GM04503 (cell line): ENCODE measurements at places on chromosomes 7 and 10.

DNA sequence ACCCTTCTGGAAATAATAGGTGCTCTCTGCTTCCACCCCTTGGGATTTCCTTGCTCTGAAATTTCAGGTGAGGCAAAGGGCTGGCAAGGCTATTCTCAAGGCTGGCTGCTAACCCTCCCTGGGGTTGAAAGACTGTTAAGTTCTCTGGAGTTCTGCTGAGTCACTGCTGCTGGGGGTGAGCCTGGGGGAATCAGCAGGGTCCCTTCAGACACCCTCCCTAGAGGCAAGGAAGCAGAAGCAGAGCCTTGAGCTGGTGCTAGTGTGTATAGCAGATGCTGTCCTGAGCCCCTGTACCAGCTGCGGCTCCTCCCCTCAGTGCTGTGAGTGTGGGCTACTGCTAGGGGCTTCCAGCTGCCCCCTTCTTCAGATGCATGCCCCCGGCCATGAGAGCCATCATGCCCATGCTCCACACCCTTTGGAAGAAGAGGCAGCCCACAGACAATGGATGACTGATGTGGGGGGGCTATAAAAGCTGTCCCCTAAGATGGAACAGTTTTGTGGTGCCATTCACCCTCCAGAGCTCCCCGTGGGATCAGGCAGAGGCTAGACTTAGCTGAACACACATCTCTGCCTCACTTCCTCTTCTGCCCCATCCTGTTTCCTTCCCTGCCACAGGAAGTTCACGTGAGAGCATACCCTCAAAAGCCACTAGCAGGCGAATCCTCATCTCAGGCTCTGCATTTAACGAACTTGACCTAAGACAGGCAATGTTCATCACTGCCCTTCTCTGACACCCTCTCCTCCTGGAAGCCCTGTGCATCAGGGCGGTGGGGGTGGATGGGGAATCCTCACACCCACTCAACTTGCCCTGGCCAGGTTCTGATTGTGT, 91.8 kb downstream of the SH3PXD2A start:
- no peak for DNase-seq

GRCh38 chr7:945556-946255, 8.8 kb downstream of the ADAP1 start:
- DNase-seq: no peak

DNA sequence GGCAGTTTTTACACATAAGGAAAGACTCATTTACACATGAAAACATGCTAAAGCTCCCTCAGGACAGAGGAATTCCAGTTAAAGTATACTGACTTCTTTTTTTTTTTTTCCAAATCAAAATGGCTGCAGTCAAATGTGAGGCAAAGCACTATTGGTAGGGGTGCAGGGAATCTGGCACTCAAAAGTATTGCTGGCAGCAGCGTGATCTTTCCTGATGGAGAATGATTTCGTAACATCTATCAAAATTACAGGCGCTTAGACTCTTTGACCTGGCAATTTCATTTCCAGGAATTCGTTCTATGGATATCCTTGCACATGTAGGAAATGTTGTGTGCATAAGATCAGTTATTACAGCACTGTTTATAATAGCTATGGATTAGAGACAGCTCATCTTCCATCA, 65.7 kb downstream of the VSTM4 start:
- no peak for DNase-seq

GRCh38 chr10:89651916-89652573, 7.0 kb upstream of the PANK1 start:
- no peak for DNase-seq

GRCh38 chr10:52756966-52757365, 15.6 kb downstream of the MBL2 start:
- DNase-seq: no peak

DNA sequence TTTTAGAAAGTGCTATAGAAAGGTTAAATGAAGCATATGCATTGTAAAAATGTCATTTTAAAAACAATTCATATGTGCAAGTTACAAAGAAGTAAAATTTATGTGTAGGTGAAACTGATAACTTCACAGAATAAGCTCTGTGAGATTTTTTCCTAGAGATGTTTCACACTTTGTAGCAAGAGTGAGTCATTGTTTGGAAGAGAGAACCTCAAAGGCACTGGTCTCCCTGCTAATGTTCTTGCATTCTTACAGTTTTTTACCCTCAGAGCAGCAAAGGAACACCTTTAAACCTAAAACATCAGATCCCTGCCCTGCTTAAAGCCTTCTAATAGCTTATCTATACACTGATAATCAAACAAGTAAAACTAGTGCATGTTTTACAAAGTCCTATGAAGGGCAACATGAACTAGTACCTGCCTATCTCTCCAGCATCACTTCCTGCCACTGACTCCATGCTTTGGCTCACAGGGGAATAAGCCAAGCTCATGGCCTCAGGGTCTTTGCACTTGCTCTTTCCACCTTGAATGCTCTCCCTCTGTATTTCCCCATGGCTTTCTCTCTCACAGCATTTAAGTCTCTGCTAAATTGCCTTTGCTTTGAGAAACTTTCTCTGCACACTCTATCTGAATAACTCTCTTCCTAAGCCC, 997.0 kb downstream of the GATA3 start:
- no peak for DNase-seq

- DNase-seq: no peak
These were observed 7.9 kb downstream of the LDB1 start for GRCh38 chr10:102112210-102112817.
